Stimulated activated CD8-positive, alpha-beta memory T cell treated with anti-CD3 and anti-CD28 coated beads, Interleukin-4, amount 100 ng/mL, for 4 hours (primary cell): ENCODE measurements at places on chromosomes 12 and 14.

DNA sequence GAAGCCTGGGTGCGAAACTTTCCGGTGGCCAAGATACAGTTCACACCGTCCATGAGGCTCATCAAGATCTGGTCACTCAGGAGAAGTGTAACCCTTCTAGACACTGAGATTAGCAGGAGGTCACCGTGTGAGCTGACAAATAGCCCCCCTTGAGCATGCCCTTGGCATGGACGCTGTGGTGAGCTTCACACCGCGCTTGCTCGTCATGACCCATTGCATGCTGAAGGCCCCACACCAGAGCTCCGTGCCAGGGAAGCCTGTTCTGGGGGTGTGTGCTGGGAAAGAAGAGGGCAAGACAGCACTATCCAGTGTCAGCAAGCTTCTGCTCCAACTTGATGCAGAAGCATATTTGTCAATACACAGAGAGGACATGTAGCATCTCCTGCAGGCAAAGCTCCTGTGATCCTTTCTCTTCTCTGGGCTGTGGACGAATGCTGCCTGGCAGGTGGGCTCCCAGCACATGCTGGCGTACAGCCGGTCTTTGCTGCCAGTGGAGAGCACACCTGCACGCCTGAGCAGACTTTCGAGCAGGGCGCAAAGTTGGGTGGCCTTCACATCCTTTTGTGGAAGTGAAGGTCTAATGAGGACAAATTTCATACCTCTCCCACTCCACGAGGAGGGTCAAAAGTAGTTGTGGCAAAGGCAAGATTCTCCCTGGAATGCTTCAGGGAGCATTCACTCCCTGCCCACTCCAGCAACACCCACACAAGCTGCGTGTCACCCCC, 126.9 kb upstream of the FKBP4 start:
- no peak for DNase-seq

- DNase-seq: no peak
Measured at GRCh38 chr14:100532906-100533655, 54.1 kb downstream of the BEGAIN start.

GRCh38 chr12:109739747-109740693, 26.4 kb downstream of the FAM222A start:
- DNase-seq: no peak

DNA sequence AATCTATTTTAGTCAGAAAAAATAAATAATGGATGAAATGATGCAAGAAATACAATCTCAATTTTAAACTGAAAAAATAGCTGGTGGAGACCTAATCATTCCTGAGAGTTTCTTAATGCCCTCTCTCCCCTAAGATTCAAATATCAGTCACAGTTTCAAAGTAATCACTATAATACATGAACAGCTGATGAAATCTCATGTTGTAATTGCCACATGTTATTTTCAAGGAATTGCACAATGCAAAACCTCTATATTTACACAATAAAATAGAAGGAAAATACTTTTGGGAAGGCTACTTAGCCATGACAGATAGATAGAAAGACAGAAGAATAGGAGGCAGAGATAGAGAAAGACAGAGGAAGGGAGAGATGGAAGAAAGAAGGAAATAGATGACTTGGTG, 18.2 kb downstream of the IFNG-AS1 start:
- DNase-seq: no peak

DNA sequence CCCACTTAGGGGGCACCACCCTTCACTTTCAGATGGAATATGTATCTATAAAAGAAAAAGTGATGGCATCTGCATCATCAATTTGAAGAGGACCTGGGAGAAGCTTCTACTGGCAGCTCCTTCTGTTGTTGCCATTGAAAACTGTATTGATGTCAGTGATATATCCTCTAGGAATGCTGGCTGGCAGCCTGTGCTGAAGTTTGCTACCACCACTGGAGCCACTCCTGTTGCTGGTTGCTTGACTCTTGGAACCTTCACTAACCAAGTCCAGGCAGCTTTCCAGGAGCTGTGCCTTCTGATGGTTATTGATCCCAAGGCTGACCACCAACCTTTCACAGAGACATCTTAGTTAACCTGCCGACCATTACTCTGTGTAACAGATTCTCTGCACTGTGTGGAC, 44.7 kb downstream of the RIMKLB start:
- no peak for DNase-seq

DNA sequence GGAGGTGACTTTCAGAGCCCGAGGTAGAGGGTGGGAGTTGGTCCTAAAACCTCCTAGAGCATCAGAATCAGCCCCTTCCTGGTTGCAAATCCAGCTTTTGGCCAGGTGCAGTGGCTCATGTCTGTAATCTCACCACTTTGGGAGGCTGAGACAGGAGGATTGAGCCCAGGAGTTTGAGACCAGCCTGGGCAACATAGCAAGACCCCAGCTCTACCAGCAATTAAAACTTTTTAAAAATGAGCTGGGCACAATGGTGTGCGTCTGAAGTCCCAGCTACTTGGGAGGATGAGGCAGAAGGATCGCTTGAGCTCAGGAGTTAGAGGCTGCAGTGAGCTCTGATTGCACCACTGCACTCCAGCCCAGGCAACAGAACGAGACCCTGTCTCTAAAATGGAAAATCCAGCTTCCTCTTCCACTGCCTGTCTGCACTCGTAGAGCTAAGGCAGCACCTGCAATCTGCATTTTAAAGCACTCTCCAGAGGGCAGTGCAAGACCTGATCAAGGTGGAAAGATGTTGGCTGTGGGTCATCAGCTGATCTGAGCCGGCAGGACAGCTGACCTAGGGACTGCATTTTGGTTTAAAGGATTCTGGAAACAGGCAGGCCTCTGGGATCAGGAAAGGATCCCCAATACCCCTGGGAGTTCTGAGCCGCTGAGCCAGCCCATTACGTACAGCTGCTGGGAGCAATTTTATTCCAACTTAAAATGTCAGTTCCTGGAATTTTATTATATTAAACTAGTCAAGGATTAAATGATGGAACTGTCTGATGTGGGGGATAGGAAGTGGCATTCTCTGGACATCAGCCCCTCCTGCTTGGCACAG, 1.8 kb upstream of the TESC start:
- DNase-seq: no peak

DNA sequence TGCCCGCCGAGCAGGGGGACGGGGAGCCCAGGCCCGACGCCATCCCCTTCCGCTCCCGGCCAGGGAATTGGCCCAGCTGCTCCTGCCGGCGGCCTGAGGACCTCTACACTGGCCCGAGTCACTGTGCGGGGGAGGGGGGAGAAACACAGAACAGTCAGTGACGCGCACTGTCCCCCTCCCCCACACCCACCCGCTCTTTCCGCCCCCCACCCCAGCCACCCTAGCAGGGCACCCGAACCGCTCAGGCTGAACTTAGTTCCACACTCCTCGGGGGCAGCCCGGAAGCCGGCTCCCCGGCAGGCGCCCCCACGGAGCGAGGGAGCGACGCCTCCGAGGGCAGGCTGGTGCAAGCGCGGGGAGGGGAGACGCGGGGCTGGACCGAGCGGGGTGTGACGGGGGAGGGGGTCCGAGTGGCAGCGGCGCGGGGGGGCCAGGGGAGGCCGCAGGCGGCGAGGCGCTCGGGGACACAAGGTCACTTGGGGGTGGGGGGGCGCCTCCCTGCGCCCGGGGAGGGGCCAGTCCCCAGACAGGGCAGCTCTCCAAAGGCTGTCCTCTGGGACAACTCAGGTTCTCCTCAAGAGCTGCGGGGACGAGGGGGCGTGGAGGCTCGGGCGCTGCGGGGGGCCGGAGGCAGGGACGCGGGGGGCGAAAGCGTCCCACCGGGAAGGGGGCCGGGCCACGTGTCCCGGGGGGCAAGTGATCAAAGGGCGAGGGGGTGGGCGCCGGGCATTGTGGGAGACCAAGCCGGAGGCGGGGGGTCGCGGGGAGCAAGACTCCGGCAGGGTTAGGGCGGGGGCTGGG, 648 bp downstream of the CHD4 start:
- no peak for DNase-seq

DNA sequence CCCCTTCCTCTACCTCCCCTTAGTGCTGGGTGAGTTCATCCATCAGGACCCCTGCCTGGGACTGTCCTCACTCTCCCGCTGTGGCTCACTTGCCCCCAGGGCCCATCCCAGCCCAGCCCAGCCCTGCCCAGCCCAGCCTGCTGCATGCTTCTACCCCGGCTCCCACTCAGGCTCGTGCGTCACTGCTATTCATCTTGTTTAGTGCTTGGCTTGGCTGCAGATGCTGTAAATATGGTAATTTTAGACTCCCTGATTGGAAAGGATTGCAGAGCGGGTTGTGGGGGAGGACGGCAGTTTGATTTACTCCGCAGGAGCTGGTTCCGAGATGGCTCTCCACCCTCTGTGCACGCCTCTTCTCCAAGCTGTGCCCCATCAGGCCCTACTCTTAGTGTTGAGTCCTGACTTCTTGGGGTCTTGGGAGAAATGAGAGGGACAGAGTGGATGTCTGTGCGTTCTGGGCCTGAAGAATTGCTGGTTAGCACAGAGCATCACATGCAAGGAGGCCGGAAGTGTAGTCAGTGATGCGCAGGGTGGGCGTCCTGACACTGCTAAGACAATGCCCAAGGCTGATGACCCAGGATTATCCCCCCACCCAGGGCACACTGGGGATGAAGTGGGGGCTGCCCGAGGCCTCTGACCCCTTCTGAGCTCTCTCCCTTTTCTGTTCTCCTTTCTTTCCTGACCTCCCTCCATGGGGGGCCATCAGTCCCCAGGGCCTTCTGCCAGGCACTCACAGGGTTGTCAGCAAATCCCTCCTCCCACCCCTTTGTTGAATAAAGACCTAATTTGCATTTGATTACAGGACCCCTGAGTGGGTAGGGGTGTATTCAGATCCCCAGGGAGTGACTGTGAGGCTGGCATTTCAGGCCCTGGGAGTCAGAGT, 244.4 kb downstream of the ZFP36L1 start:
- DNase-seq: no peak

- DNase-seq: no peak
Measured at GRCh38 chr14:30621354-30621939, 672 bp upstream of the SCFD1 start.

DNA sequence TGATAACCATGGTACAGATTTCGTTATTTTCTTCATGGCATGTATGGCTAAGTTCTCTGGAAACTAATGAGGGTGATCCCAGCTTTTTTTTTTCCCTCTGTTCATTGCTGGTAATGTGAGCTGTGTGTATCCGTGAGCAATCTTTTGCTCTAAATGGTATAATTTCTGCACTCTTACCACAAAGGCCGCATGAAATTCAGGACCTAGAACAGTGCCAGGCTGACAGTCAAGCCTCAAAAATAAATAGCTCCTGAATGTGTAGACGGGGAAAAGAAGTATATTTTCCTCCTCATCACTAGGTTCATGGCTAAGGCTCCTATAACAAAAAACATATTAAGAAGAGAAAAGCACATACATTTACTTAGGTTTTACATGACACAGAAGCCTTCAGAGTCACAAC, 140.2 kb upstream of the RMST start:
- DNase-seq: no peak

DNA sequence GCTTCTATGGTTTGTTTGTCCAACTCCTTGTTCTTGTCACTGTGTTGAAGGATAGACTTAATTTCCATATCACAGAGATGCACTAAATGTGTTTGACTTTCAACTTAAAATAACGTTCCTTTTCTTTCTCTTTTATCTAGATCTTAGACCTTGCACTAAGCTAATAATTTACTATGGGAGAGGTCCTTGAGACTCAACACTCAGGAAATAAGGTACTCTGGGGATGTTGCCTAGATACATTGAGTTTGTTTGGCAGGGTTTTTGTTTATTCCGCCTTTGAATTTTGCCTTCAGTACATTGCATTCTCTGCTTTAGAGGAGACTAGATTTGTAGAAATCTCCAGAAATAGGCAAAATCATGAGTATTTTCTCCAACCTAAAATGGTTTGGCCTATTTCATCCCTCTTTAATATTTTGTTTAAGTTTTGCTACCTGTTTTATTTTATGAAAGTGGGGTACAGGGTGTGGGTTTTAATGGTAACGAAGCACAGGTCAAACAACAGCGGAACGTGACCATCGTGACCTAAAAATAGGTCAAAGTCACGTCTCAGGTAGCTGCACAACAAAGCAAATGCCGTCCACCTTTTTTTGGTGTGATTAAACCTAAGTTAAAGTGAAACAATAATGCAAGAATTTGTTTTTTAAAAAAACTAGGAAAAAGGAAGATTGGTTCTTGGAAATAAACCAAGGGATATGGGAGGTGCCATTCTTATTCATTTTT, 115.3 kb upstream of the CPSF6 start:
- no peak for DNase-seq

- DNase-seq: no peak
Measured at GRCh38 chr12:50927766-50928224, 24.5 kb upstream of the HIGD1C start.

- DNase-seq: no peak
Measured at GRCh38 chr14:32661216-32661615, 277.5 kb upstream of the NPAS3 start.

- DNase-seq: no peak
Measured at GRCh38 chr14:89249065-89249695, 167.9 kb downstream of the FOXN3 start.

DNA sequence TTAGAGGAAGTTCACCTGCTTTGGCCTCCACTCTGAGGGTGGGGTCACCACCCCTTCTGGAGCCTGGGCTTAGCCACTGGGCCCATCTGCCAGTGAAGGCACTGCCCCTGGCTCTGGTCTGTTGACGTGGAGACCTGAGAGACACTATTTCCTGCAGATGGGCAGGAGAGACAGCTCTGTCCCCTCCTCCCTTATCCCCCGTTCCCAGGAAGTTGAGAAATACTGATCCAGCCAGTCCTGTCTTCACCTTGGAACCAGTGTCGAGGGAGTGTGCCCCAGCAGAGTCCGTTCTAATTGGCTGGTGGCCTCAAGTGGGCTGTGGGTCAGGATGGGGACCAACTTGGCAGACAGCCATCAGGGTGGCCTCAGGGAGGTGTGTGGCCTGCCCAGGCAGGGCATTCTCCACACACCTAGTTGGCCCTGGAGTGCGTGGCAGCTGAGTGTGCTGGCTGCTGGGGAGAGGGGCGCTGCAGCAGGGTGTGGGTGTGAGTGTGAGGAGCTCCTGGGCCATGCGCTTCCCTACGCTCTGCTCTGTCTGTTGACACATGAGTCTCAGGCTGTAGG, 25.4 kb downstream of the CLSTN3 start:
- no peak for DNase-seq

DNA sequence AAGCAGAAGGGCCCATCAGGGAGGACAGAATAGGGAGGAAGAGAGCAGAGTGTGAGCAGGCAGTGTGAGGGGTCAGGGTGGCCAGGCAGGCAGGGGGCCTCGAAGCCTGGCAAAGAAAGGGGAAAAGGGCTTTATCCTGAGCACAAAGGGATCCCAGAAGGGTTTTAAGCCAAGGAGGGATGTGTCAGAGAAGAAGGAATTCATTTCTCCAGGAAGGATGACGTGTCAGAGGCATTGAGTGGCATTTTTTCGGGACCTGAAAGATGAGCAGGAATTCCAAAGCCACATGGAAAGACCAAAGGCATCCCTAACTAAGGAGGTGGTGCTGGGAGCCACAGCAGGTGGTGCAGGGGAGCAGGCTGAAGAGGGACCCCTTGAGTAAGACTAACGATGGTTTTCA, 132.1 kb downstream of the DICER1 start:
- no peak for DNase-seq
